ENCODE measurements at places on chromosomes 6 and 20. TPM values are rescaled to one million over a fixed set of nuclear protein-coding genes. Genes with fewer than 3 reads are reported as not detected.

The FOXA2 gene
- not detected for total RNA-seq

The TMEM63B gene
- total RNA-seq, result 25.4 TPM

The SAMD5 gene
- total RNA-seq, result under 0.01 TPM

The COX4I2 gene
- total RNA-seq, result not detected

The BCAS1 gene
- total RNA-seq, result 0.19 TPM

The SPEF1 gene
- 0.19 TPM for total RNA-seq

The C6orf52 gene
- 0.56 TPM for total RNA-seq

The PKIB gene
- 1.2 TPM for total RNA-seq

The ACSS1 gene
- 6.8 TPM for total RNA-seq

The PRR18 gene
- total RNA-seq, result not detected

The PEX6 gene
- total RNA-seq, result 46.8 TPM

The METTL24 gene
- total RNA-seq, result 0.85 TPM

The BMP2 gene
- total RNA-seq, result 4.8 TPM

The IL20RA gene
- total RNA-seq, result 0.28 TPM

The TMEM170B gene
- total RNA-seq, result 1.7 TPM

The SNHG17 gene
- 8.2 TPM for total RNA-seq

The MATN4 gene
- total RNA-seq, result not detected

The LY6G6F gene
- total RNA-seq, result not detected

The PSORS1C2 gene
- total RNA-seq, result not detected

The ADGB gene
- total RNA-seq, result not detected

The EYA4 gene
- 2.0 TPM for total RNA-seq

The STX11 gene
- 3.1 TPM for total RNA-seq

The C6orf141 gene
- total RNA-seq, result not detected
